ENCODE measurements at places on chromosomes 5 and 9. TPM values are rescaled to one million over a fixed set of nuclear protein-coding genes. Genes with fewer than 3 reads are reported as not detected.

The CDC23 gene
- 32.9 TPM for total RNA-seq

The F2RL1 gene
- 36.5 TPM for total RNA-seq

The GFPT2 gene
- total RNA-seq: 0.46 TPM

The GDNF gene
- total RNA-seq: not detected

The PCDHGA9 gene
- 1.8 TPM for total RNA-seq

The F2RL2 gene
- 0.66 TPM for total RNA-seq

The HCN1 gene
- not detected for total RNA-seq

The GZMA gene
- total RNA-seq: not detected

The FAM221B gene
- not detected for total RNA-seq

The TXNDC8 gene
- not detected for total RNA-seq

The PCDHGC5 gene
- total RNA-seq: 0.53 TPM

The PCDH1 gene
- 135 TPM for total RNA-seq

The AQP3 gene
- total RNA-seq: 0.20 TPM

The C5orf58 gene
- not detected for total RNA-seq

The PCDHGA6 gene
- 1.3 TPM for total RNA-seq

The SGCD gene
- total RNA-seq: not detected

The SNCB gene
- not detected for total RNA-seq

The MINAR2 gene
- total RNA-seq: not detected

The RASGEF1C gene
- not detected for total RNA-seq

The ZNF366 gene
- total RNA-seq: 0.46 TPM

The MEGF9 gene
- 27.4 TPM for total RNA-seq

The ZDHHC11 gene
- 1.6 TPM for total RNA-seq

The CAAP1 gene
- 15.8 TPM for total RNA-seq

The PAEP gene
- total RNA-seq: not detected

The GRM6 gene
- not detected for total RNA-seq
